ENCODE measurements at places on chromosomes 13 and 19. TPM values are rescaled to one million over a fixed set of nuclear protein-coding genes. Genes with fewer than 3 reads are reported as not detected.

- H3K36me3 ChIP-seq: no peaks in the 10 kb centered on the region
- H3K27ac ChIP-seq: no peak overlapping the region
- no peaks in the 10 kb centered on the region for H3K27me3 ChIP-seq
- no peak for DNase-seq
- no peak overlapping the region for H3K4me3 ChIP-seq
- H3K4me1 ChIP-seq: peaks cover 2% of the 10 kb centered on the region
Measured at GRCh38 chr13:26541041-26541440, 16.4 kb upstream of the WASF3 start.

- no peak overlapping the region for H3K27ac ChIP-seq
- no peak overlapping the region for H3K4me3 ChIP-seq
- H3K4me1 ChIP-seq: no peaks in the 10 kb centered on the region
- H3K36me3 ChIP-seq: no peaks in the 10 kb centered on the region
- DNase-seq: no peak
Measured at GRCh38 chr13:52096062-52096461, 32.8 kb downstream of the NEK5 start.

- H3K27ac ChIP-seq: no peak overlapping the region
- DNase-seq: peak; percentile 94
- no peaks in the 10 kb centered on the region for H3K27me3 ChIP-seq
- no peaks in the 10 kb centered on the region for H3K36me3 ChIP-seq
- peaks cover 16% of the 10 kb centered on the region for H3K4me1 ChIP-seq
Measured at GRCh38 chr13:98370806-98371515, 193.9 kb upstream of the RNF113B start.

The RYR1 gene
- 2.8 TPM for polyA plus RNA-seq

Measured in lung (tissue), 17 donors.